Activated T-helper 1 cell treated with anti-CD3 and anti-CD28 coated beads, Interleukin-12 subunit alpha, Interleukin-12 subunit beta, Interleukin-2, Interleukin-4 antibody, amounts not matched to agents 30 ng/mL and 10 ng/mL and 1 ng/mL, durations not matched to agents 14 hours and 24 hours and 36 hours (primary cell): ENCODE measurements at places on chromosomes 2 and 18.

GRCh38 chr2:74845217-74845751, 11.4 kb downstream of the HK2 start:
- DNase-seq: peak; percentile 26

DNA sequence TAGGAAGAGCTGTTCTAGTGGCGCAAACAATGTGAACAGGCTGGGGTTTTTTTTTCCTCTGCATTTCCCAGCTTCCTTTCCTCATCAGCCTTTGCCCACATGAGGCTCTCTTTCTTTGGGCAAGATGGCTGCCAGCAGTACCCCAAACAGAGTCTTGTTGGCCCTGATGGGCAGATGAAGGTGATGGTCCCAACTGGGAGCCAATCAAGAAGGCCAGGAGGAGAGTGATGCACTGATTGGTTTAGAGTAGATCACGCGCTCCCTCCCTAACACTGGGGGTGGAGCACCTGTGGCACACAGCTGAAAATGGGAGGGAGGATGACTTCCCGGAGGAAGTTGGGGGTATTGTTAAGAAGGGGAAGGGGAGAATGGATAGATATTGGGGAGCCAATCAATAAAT, 96.3 kb upstream of the FZD7 start:
- DNase-seq: no peak

GRCh38 chr2:21310493-21310892, 186.7 kb downstream of the TDRD15 start:
- no peak for DNase-seq

DNA sequence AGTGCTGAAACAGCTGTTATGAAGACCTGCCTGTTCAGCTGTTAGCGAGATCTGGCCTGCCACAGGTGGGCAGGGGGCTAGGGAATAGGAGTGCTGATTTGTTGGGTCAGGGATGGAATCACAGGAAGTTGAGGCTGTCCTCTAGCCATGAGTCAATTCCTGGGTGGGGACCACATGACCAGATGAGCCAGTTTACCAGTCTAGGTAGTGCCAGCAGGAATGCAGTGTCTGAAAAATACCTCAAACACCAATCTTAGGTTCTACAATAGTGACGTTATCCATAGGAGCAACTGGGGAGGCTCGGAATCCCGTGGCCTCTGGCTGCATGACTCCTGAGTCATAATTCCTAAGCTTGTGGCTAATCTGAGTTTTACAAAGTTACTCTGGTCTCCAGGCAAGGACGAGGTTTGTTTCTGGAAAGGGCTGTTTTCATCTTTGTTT, 44.9 kb downstream of the DYSF start:
- no peak for DNase-seq

DNA sequence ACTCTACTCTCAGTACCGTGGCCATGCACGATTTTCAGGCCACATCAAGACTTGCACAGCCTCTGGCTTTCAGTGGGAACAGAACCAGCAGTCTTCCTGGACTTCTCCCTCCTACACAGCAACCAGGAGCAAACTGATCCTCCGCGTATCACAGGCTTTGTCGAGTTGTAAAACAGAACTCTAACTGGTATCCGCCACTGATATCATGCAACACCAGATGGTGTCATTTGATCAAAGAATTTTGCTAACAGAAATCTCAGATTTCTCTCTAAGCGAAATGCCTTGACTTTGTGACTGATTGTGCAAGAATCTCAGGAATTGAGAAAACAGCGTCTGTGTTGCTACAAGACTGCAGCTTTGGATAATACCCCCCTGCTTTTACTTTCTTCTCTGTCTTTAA, 85.7 kb downstream of the COPS8 start:
- no peak for DNase-seq
